Progenitor cell of endocrine pancreas (in vitro differentiated cells): ENCODE measurements at places on chromosomes 5 and 9. TPM values are rescaled to one million over a fixed set of nuclear protein-coding genes. Genes with fewer than 3 reads are reported as not detected.

GRCh38 chr5:16721151-16722096 lies 104.6 kb upstream of the RETREG1 start:
- DNase-seq, result no peak

DNA sequence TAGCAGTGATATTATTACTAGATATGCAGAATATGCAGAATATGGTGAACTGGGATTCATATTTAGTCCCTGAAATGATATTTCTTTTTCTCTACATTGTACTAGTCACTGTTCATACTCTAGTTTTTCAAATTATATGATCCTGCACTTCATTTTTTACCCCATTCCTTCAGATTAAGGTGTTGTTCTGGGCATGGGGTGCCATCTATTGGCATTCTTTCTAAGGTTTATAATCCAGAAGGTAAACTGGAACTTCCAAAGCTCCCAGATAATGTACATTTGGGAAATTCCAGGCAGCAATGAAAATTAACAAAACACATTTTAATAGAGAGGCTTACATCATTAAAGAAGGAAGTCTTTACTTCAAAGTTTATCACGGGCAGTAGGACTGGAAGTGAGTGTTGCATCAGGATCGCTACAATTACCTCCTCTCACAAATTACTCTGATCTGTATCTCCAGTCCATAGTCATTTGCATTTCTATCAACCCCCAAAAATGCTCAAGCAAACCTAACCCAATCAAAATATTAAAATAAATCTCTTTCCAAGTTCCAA lies 12.5 kb downstream of the RFX3 start:
- no peak for DNase-seq

DNA sequence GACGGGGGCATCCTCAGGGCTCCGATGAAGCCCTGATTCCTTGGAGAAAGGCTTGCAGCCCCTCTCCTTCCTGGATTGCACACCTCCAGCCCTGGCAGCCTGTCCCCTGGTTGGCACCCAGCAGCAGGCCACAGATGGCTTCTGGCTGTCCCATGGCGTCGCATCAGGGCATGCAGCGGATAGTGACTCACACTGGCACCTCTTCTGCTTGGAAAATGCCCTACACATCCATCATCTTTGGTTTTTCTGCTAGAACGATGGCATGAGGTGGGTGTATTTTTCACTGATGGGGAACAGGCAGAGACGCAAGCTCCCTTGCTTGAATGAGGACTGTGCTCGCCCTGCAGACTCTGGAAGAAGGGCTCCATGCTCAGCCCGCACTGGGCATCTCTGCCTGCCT lies 23.2 kb upstream of the IER5L start:
- DNase-seq, result no peak

- peak; percentile 55 for DNase-seq
These were observed 337.4 kb upstream of the PUM3 start for GRCh38 chr9:3181049-3181953.

Gene TCF7
- 14.4 and 16.6 TPM in 2 replicates for total RNA-seq

Gene PHF24
- total RNA-seq, result 0.29 and 0.38 TPM in 2 replicates

Gene SPATA31E1
- not detected in 2 replicates for total RNA-seq
